ENCODE measurements at places on chromosomes 11 and 22. TPM values are rescaled to one million over a fixed set of nuclear protein-coding genes. Genes with fewer than 3 reads are reported as not detected.

DNA sequence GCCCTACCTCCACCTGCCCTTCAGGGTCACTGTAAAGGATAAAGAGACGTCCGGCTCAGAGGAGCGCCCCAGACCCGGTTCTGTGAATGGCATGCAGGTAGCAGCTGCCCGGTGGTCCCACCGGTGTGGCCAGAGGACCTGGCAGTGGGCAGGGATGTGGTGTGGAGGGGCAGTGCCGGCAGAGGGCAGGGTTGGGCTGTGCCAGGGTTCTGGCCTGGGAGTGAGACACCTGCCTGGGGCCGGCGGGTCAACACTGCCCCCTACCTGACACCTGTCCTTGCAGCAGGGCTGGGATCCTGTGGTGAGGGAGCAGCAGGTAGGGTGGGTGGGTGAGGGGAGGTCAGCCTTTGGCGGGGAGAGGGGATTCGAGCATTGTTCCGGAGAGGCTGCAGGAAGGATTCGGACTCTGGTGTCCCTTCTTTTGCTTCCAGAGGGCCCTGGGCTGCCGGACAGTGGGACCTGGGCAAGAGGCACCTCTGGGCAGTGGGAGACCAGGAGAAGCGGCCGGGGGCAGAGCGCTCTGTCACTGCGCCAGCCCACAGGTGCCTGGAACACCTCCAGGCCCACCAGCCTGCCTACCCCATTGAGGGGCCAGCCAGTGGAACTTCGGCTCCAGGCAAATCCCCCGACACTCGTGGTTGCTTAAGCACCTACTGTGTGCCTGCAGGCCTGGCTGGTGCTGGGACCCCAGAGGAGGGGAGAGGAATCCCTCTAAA lies 1.6 kb upstream of the PHLDA2 start:
- peak; percentile 56 for DNase-seq

GRCh38 chr11:12901874-12902481 lies 107.1 kb upstream of the RASSF10 start:
- DNase-seq, result no peak

- DNase-seq, result no peak
Observed at GRCh38 chr11:78996007-78996406, 421.3 kb upstream of the NARS2 start.

GRCh38 chr11:126172596-126173038 lies 38.8 kb downstream of the RPUSD4 start:
- DNase-seq, result no peak

- no peak for DNase-seq
Observed at GRCh38 chr11:1567721-1568100, 4.4 kb downstream of the DUSP8 start.

The SGSM1 gene
- total RNA-seq, result 0.04 TPM

GRCh38 chr11:827146-827896 lies 398 bp upstream of the CRACR2B start:
- DNase-seq, result no peak

The ART5 gene
- total RNA-seq, result not detected

- no peak for DNase-seq
Observed at GRCh38 chr22:30875481-30876215, 92.9 kb downstream of the MORC2 start.

The SLC16A8 gene
- total RNA-seq, result not detected

GRCh38 chr11:118343248-118343647 lies 743 bp upstream of the CD3D start:
- DNase-seq, result peak; percentile 38

GRCh38 chr11:1057806-1058205 lies 16.9 kb upstream of the MUC2 start:
- no peak for DNase-seq

The PGA5 gene
- not detected for total RNA-seq

GRCh38 chr11:34204396-34205279 lies 99.2 kb downstream of the NAT10 start:
- no peak for DNase-seq

- DNase-seq, result no peak
Observed at GRCh38 chr11:112525270-112525669, 264.6 kb upstream of the PLET1 start.

GRCh38 chr11:111176603-111177002 lies 68.9 kb upstream of the POU2AF2 start:
- no peak for DNase-seq

GRCh38 chr11:124753205-124753604 lies 1.1 kb upstream of the VSIG2 start:
- DNase-seq, result no peak

DNA sequence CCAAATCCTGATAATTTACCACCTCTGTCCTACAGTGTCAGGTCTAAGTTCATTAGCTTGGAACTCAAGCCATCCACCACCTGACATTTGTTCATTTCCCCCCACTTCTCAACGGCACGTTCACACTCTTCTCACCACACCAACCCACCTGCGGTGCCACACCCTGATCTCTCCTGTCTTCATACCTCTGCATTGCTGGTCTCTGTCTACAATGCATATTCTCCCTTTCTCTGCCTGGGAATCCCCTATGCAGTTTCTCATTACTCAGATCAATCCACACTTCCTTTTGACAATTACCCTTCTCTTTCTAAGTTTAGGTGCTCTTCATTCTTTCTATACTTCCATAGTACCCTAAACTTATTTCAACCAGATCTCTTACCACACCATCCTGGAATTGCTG lies 20.4 kb upstream of the EMSY start:
- no peak for DNase-seq

DNA sequence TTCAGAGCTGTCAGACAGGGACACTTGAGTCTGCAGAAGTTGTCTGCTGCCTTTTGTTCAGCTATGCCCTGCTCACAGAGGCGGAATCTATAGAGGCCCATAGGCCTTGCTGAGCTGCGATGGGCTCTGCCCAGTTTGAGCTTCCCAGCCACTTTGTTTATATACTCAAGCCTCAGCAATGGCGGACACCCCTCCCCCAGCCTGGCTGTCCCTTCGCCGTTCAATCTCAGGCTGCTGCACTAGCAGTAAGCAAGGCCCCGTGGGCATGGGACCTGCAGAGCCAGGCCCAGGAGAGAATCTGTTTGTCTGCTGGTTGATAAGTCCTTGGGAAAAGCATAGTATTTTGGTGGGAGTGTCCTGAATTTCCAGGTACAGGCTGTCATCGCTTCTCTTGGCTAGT lies 23.6 kb upstream of the OR6M1 start:
- DNase-seq, result no peak

DNA sequence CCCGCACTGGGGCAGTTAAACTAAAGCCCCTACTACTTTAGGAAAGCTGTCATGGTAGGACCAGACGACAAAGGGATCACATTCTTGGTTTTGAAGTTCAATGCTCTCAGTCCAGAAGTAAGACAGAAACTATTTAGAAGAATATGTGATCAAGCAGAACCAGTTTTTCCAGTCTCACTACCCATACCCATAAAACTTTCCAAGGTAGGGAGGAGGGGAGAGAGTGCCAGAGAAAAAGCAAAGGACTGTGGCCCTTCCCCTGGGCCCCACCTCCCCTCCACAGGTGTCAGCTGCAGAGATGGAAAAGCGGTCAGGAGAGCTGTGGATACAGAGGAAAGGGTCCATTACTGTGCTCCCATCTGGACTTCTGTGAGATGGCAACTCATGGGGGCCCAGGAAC lies 587.1 kb downstream of the SOX6 start:
- DNase-seq, result no peak

GRCh38 chr11:13891911-13892310 lies 70.6 kb upstream of the SPON1 start:
- no peak for DNase-seq

The CYTH4 gene
- total RNA-seq, result 16.6 TPM

The FGF3 gene
- not detected for total RNA-seq

The NLRX1 gene
- total RNA-seq, result 19.3 TPM

The OR8D4 gene
- total RNA-seq, result not detected

DNA sequence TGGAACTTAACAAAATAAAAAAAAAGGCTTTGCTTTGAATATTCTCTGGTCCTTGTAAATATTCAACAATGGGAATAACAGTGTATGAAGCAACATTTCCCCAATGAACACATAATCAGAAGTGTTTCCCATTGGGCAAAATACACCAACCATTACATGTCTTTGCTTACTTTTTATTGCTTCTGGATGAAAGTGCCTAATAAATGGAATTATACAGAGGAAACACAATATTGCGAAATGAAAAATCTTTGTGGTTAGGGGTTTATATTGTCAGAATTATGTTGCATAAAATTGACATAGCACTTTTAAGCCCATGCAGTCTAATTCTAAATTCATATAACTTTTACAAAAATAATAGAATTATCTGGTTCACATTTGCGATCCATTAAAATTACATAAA lies 386.4 kb downstream of the DCDC1 start:
- no peak for DNase-seq

DNA sequence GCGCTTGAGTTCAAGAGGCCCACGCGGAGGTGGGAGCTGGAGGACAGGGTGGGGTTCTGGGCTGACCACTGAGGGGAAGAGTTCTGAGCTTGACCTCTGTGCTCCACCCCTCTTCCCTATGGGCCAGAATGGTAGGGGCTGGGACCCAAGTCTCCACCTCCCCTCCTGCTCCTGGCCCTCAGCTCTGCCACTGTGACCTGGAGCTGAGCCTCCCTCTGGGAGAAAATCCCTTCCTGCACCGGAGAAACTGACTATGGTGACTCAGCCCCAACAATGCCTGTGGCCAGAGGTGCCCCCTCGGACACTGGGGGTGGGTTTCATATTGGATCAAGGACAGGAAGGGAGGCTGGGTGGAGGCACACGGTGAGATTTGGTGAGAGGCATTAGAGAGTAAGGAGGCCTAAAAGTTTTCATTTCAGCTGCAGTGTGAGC lies 23.0 kb downstream of the RELT start:
- no peak for DNase-seq

- DNase-seq, result no peak
Observed at GRCh38 chr11:122031813-122032212, 84.2 kb downstream of the BLID start.

The ANGPTL5 gene
- total RNA-seq, result not detected

GRCh38 chr11:16958833-16959232 lies 55.4 kb downstream of the PLEKHA7 start:
- DNase-seq, result no peak

- DNase-seq, result no peak
Observed at GRCh38 chr22:45262931-45263462, 21.8 kb upstream of the UPK3A start.

DNA sequence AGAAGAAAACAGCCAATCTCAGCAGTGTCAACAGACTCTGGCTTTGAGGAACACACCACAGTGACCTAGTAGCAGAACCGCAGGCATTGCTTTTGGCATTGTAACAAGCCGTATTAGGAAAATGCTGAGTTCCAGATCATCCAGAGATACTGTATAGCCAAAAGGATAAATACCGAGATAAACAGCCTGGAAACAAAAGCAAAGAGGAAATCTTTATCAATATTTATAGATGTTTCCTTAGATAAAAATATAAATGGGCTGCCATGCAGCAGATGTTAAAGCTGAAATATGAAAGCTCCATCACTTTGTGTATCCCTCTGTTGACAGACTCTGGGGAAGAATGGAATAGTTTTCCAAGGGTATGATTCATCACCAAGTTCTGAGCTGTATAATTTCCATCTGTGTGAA lies 98.9 kb upstream of the TP53AIP1 start:
- DNase-seq, result no peak

DNA sequence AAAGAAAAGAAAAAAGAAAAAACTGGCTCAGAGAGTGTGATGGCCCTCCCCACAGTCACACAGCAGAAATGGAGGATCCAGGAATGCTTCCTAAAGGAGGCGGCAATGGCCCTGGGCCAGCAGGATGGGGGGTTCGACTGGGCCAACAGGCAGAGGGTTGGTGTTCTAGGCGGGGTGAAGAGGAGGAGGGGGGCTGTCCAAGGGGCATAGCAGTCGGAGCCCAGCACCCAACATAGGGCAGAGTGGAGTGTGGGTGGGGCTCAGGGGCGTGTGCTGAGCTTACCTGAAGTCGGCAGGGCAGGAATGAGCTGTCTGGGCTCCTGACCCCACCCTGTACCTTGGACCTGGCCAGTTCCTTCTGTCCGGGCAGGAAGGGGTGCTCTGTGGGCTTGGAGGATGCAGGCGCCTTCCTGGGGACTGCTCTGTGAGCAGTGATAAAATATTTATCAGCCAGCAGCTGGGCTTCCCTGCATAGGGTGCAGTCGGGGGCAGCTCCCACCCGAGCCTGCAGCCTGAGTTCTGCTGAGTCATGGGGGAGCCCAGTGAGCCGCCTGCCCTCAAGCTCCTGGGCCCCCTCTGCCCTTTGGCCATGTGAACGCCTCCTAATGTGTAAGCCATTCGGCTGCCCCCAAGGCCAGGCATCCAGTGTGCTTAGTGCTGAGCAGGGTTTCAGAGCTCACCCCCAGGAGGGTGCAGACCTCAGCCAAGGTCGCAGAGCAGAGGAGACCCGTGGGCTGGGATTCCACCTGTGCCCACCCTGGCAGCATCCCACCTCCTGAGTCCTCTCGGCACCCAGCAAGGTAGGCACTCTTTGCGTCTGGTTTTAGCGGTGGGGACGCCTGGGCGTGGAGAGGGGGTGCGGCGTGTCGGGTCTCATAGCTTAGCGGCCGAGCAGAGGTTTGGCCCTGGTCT lies 25.3 kb upstream of the PRR5 start:
- no peak for DNase-seq

The NNMT gene
- not detected for total RNA-seq

The SLC22A12 gene
- total RNA-seq, result not detected

DNA sequence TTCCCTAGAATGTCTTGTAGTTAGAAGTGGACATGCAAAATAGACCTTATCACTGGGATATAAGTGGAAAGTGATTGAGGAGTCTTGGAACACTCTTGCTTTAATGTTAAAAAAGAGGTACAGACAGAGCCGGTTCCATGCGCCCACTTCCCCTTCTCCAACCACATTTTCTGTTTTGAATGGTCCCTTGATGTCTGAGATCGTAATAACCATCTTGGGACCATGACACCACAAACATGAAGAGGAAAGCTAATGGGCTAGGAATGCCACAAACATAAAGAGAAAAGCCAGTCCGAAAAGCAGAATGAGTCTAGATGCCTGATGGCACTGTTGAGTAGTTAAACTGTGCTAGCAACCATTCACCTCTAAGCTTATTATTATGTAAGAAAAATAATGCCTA lies 54.8 kb upstream of the SPON1 start:
- DNase-seq, result no peak

The OR51F1 gene
- not detected for total RNA-seq

- DNase-seq, result no peak
Observed at GRCh38 chr22:24518771-24519485, 23.8 kb downstream of the UPB1 start.

GRCh38 chr22:27151407-27151806 lies 494.0 kb downstream of the MIAT start:
- DNase-seq, result no peak
